ENCODE measurements at places on chromosomes 12 and 14. TPM values are rescaled to one million over a fixed set of nuclear protein-coding genes. Genes with fewer than 3 reads are reported as not detected.

KLRG1 gene
- total RNA-seq: 3.7 TPM

OR4Q3 gene
- total RNA-seq: 0.31 TPM

LRP1-AS gene
- 0.88 TPM for total RNA-seq

MFAP5 gene
- 1.9 TPM for total RNA-seq

PRIM1 gene
- 2.7 TPM for total RNA-seq

DNA sequence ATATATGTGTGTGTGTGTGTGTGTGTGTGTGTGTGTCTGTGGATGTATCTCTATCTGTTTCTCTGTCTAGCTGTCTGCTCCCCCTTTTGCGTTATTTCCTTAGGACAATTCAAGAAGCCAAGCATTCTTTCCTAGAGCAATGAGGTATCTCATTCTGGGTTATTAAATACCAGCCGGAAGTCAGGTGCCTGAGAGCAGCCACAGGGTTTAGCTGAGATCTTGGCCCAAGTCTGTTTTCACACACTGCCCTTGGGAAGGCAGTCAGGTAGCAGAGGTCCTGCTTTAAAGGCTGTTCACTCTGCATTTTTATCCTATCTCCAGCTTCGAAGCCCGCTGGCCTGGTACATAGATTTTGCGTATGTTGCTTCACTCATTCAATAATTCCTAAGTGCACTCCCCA lies 76.8 kb downstream of the TSPAN9 start:
- ATAC-seq: no peak

DNA sequence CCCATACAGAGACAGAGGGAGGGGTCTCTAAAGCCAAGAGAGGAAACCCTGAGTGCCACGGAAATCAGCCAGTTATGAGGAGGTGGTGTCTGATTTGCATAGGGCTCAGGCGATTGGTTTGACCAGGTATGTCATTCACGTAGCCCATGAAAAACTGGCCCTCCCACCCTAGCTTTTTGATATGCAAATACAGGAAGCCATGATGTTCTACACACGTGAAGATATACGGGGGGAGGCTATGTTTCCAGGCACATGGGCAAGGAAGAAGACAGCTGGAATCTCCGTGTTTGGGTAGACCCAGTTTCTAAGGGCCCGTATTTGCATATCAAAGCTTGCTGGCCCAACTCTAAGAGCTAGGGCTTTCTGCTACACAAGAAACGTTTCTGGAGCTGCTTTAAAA lies 717.8 kb upstream of the SEL1L start:
- no peak for ATAC-seq

DNA sequence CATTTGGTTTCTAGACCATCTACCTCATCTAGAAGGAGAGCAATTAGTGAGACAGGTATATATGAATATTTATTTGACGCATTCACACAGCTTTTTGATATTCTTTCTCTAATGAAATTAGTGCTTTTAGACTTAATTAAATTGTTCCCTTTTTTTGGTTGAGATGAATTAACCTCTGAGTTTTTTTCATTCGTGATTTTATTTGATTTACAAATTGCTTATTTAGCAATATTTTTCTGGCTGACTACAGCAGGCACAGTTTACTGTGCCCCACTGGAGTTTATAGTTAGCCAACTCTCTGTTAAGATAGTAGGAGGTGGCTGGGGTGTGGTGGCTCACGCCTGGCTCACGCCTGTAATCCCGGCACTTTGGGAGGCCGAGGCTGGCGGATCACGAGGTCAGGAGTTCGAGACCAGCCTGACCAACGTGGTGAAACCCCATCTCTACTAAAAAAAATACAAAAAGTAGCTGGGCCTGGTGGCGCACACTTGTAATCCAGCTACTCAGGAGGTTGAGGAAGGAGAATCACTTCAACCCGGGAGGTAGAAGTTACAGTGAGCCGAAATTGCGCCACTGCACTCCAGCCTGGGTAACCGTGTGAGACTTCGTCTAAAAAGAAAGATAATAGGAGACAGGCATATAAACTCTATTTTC lies 16.7 kb downstream of the MDM2 start:
- ATAC-seq: no peak

GRCh38 chr14:96309896-96310330 lies 53.2 kb downstream of the ATG2B start:
- ATAC-seq: no peak

GRCh38 chr14:95185767-95186392 lies 28.6 kb upstream of the DICER1 start:
- no peak for ATAC-seq

DNA sequence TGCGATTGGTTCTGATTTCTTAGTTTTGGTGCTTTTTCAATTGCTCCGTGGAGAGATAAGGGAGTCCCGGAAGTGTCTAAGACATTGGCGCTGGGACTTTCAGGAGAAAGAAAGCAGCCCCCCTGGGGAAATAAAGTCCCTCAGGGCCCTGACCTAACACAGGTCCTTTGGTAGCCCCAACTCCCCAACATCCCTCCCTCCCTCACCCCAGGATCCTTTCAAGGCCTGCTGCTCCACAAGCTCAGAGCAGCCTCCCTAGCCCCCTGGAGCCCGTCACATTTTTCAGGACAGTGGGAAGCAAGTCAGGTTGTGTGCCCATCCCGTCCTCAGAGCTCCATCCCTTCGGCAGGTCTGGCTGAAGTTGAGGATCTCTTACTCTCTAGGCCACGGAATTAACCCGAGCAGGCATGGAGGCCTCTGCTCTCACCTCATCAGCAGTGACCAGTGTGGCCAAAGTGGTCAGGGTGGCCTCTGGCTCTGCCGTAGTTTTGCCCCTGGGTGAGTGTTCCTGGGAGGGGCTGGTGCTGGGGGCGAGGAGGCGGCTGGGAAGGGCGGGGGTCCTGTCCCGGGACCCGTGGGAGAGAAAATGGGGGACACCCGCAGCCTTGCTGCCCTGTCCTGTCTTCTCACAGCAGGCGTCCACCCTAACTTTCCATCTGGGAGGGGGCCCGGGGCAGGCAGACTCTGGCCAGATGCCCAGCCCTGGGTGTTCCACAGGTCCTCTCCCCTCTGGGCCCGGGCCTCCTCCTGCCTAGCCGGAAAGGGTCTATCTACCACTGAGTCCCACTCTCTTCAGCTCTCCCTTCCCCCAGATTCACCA lies 950 bp downstream of the IFI27 start:
- no peak for ATAC-seq

- ATAC-seq: peak; percentile 34
Observed at GRCh38 chr12:42372154-42372791, 46.3 kb downstream of the PPHLN1 start.

GRCh38 chr12:78555802-78556201 lies 308.8 kb upstream of the SYT1 start:
- no peak for ATAC-seq

- ATAC-seq: no peak
Observed at GRCh38 chr14:57254884-57255283, 13.8 kb downstream of the EXOC5 start.

GRCh38 chr12:51777973-51778372 lies 70.5 kb downstream of the FIGNL2 start:
- no peak for ATAC-seq

GRCh38 chr12:11765817-11766794 lies 116.6 kb downstream of the ETV6 start:
- ATAC-seq: peak; percentile 46

DNA sequence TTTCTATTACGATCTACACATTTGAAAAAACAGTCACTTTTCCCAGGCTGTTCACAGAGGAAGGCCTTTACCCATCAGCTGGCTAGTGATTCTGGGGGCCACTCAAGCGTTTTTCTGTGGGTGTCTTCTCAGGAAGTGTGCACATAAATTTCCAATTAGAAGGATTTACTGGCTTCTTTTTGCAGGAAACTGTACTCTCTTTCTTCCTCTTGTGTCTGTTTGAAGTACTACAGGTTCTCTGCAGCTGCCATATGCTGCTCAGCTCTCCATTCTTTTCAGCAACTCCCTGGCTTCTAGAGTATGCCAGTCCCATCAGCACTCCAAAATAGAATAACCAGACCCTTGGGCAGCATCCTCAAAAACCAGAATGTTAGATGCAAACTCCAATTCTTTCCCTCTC lies 110.4 kb upstream of the NAV3 start:
- ATAC-seq: no peak

- ATAC-seq: peak; percentile 65
Observed at GRCh38 chr14:51481643-51482042, 170.1 kb upstream of the FRMD6 start.

- no peak for ATAC-seq
Observed at GRCh38 chr12:643475-644302, 19.6 kb downstream of the NINJ2 start.

DNA sequence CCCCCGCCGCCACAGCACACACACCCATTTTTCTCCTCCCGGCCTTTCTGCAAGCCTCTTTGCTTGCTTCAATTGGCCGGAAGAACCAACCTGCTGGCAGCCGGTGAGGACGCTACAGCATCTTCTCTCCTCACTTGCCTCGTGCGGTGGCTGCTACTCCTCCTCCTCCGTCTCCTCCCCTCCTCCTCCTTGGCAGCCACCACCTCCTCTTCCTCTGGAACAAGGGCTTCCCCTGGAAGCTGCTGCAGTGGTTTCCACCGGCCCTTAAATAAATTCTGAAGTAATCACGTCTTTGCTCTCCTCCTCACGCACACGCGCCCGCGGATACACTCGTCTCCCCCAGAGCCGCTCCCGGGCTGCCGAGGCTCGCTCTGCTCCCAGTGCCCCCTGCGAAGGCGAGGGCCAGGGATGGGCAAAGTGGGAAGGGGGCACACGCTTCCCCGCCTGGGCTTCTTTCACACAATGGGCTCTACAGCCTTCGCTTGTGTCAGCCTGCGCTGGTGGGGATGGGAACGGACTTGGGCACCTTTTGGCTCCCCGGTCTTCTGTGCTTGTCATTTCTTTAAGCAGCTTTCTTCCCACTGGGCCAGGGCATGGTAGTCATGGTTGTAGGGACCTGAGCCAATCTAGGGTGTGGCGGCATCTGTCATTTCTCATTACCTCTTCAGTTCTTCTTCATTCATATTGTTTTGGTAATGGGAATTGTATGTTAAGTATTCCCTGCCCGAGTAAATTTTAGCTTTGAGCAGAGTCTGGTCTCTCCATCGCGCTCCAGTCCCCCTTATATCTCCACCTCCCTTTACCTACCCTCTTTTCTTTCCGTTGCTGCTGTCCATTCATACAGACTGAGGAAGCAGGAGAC lies at the start of gene PPFIA2:
TSS of gene PPFIA2 (minus strand) at position 161 of the 862 bp plus-strand sequence.
- peak; percentile 78 for ATAC-seq

GRCh38 chr12:110688446-110689280 lies at the start of gene HVCN1:
Gene HVCN1 (minus strand): TSS chr12:110689115. CDS start chr12:110683245, 5,870 bp downstream.
- peak; percentile 81 for ATAC-seq

DNA sequence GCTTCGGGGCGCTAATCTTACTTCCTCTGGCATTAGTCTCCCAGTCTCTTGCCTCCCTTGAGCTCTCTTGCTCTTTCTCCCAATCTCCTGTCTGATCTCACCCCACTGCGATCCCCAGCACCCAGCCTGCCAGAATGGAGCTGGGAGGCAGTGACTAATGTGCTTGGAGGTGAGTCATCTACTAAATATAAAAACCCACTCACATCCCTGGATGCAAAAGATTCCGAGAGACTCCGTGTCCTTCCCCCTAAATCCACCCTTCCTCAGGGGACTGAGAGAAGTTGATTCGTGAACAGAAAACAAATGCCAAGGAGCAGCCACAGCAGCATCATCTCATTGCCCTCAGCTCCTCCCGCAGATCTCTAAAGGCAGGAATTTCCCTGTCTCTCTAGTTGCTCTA lies 45.7 kb upstream of the KCNA5 start:
- ATAC-seq: peak; percentile 98

Measured in motor neuron (in vitro differentiated cells).